Stimulated activated naive CD4-positive, alpha-beta T cell (primary cell): ENCODE measurements at places on chromosomes 3 and 15.

- no peak for DNase-seq
Measured at GRCh38 chr3:128285042-128285966, 132.0 kb downstream of the EEFSEC start.

DNA sequence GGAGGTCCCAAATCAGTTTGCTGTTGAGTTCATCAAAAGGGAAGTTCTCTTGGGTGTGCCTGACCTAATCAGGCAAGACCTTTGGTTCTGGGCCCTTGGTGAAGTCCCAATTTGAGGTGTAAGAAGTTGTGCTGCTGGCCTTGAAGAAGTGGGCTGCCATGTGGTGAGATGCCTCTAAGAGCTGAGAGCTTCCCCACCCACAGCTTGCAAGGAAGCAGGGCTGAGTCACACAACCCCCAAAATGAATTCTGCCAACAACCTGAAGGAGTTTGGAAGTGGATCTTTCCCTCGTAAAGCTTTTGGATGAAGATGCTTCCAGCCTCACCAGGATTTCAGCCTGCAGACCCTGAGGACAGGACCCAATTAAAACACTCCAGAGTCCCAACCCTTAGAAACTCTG is 129.3 kb upstream of the NSMCE3 start:
- DNase-seq, result no peak

DNA sequence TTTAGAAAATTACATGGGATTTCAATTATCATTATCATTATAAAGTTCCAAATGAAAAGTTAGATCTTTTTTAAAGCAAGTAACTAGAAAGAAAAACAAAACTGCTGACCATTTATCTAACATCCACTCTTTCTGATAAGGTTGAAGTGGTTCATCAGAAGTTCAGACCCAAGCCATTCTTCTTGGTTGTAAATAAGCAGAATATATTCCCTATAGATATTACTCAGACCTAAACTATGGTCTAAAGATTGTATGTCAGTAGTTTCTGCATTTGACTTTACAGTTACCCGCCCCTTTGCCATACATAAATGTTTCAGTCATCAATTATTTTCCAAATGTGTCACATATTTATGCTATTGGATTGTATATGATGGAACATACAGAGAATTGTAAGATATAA is 136.7 kb downstream of the PLOD2 start:
- no peak for DNase-seq

DNA sequence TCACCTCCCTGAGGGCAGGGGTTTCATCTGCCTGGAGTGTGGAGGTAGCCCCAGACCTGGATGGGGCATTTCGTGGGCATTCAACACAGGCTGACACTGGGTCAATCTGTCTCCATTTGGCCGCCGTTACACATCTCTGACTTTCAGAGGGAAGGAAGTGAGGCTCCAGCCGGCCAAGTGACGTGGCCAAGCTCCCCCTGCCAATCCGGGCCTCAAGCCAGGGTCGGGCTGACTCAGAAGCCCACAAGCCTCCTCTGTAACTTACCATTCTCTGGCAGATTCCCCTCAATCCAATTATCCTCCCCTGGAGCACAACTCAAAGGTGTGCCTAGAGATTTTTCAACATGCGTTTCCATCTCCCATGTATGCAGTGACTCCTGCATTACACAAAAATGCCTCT is 227.6 kb downstream of the KLF13 start:
- no peak for DNase-seq

- DNase-seq, result no peak
Measured at GRCh38 chr3:116743062-116743461, 33.5 kb downstream of the TUSC7 start.

DNA sequence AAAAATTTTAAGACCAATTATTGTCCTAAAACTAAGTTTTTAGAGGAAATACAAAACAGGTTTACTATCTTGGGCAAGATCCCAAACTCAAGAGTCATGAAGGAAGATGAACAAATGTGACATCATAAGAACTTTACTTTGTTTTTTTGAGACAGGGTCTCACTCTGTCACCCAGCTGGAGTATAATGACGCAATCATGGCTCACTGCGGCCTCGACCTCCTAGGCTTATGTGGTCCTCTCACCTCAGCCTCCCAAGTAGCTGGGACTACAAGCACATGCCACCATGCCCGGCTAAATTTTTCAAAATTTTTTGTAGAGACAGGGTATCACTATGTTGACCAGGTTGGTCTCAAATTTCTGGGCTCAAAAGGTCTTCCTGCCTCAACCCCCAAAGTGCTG is 69.3 kb downstream of the PCSK6 start:
- no peak for DNase-seq

DNA sequence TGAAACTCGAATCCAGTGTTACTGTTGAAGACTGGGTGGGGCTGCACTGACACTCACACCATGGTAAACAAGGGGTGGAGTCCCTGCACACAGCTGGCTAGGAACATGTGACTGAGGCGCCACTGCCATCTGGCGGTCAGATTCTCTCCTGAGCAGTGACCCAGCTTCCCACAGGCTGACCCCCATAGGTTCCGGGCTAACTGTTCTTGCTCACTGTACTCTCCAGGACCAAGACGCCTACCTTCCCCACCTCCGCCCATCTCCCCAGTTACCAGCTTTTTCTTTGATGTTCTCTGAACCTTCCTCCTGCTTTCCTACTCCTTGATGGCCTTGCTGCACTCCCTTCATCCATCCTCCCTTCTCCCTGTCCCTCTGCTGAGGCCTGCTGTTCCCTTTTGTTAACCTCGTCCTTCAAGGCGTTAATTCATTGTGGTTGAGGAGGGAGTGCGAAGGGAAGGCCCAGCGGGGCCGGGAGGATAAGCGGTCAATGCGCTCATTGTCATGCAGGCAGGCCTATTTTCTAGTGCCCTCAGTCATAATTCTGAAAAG is 115.2 kb downstream of the ATP8B4 start:
- peak; percentile 2 for DNase-seq

GRCh38 chr3:56494679-56495322 is 26.5 kb upstream of the ERC2 start:
- DNase-seq, result peak; percentile 83

GRCh38 chr3:192888190-192888589 is 29.5 kb downstream of the MB21D2 start:
- no peak for DNase-seq

DNA sequence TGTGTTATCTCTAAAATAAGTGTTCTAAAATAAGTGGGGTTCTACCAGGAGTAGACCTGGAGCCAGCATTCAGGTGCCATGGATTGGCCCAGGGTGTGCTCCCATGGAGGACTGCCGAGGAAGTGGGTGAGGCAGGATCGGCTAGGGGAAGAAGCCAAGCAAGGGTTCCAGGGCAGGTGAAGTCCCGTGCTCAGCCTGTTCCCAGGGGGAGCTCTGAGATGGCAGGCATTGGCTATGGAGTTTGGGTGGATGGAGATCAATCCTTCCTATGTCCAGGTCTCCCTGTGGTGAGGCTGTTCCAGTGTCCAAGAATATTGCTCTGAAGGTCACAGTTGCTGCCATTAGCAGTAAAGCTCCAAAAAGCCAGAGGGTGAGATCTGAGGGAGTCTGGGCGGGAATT is 46.9 kb upstream of the ITGA11 start:
- no peak for DNase-seq

GRCh38 chr3:73868688-73869315 is 244.1 kb upstream of the PDZRN3 start:
- DNase-seq, result no peak

DNA sequence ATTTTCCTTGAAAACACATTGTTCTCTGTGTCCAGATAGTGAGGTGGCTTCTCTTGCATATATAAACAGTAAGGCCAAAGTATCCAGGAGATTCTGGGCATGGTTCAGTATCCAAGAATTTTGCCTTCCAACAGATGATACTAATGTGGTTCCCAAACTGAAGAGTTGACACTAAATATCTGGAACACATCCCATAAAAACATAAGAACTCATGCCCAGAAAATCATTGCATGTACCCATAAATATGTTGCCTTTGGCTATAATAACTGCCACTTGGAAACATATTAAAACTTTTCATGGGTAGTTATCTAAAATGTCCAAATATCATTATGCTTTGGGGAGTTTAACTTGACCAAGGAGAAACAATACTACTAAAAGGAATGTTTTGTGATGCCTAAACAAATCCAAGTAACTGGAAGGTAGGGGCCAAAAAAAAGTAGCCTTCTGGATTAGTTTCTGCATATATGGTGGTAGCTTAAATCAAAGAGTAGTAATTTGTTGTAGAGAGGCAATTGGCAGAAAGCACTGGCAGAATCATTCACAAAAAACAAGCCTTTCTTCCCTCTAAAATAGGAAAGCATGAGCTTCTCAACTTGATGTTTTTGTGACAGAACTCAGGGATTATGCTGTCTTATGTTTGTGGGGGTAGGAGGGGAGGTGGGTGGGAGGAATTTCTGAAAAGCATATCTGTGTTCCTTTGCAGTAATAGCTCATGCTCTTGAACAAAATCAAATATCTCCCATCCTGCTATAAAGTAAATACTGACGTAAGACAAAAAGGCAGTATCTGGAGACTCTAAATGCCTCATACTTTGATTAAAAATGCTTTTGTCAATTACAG is 753.9 kb downstream of the TUSC7 start:
- no peak for DNase-seq

DNA sequence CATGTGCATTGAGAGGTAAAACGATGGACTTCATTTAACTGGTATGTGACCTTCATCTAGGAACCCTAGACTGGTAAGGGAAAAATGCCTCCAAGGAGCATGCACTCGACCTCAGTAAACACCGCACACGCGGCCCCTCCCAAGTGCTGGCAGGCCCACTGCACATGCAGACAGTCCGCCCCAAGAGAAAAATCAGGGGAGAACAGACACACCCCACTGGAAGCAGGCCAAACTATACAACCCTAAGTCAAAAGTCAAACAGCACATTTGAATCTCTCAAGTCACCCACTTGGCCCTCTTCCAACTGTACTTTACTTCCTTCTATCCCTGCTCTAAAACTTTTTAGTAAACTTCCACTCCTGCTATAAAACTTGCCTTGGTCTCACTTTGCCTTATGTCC is 250.1 kb upstream of the HES1 start:
- no peak for DNase-seq

- no peak for DNase-seq
Measured at GRCh38 chr3:130384476-130385025, 39.1 kb downstream of the COL6A5 start.

GRCh38 chr3:99505646-99506269 is 132.6 kb upstream of the COL8A1 start:
- no peak for DNase-seq

DNA sequence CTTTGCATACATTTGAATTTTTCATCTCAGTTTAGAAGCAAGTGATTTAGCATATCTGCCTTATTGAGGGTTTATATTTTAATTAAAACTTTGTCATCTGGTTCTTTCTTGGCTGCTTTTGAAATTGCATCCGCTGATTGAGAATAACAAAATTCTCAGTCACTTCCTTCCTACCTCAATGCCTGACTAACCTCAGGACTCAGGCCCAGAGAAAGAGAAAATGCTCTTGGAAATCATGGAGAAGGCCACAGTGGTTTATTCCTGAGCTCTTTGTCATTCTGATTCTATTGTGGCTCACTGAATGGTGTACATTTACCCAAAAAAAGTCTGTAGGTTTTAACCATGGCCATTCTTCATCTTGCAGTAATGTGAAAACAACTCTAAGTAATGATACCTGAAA is 533.9 kb downstream of the TBL1XR1 start:
- DNase-seq, result no peak

GRCh38 chr3:163657088-163657487 is 1421.2 kb downstream of the SI start:
- no peak for DNase-seq

GRCh38 chr15:98648654-98649471 is 524 bp downstream of the IGF1R start:
- peak; percentile 45 for DNase-seq

DNA sequence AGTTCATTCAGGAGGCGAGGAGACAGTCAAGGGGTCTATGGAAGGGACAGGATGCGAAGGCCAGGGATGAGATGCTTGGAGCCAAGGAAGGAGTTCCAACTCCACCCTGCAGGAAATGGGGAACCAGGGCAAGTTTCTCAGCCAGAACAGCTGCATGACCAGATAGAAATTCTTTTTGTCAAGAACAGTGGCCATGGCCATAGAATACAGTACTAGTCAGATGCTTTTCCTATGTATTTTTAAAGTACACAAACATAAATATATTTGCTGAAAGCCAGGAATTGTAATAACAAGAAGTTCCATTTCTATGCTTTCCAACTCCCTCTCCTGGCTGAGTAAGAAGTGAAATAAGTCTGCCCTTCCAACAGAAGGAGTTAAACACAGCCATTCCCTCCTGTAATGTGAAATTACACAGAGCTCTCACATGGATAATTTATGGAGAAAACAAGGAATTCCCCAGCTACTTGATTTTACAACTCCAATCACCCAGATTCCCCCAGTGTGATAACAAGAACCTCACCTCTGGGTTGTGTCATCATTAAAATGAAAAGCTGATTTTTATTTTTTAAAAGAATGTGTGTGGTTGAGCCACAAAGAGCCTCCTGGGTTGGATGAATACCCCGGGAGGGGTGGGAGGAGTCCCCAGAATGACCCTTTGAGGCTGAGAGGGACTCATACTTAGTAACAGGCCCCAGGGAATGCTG is 124.6 kb upstream of the ARHGEF3 start:
- DNase-seq, result no peak

DNA sequence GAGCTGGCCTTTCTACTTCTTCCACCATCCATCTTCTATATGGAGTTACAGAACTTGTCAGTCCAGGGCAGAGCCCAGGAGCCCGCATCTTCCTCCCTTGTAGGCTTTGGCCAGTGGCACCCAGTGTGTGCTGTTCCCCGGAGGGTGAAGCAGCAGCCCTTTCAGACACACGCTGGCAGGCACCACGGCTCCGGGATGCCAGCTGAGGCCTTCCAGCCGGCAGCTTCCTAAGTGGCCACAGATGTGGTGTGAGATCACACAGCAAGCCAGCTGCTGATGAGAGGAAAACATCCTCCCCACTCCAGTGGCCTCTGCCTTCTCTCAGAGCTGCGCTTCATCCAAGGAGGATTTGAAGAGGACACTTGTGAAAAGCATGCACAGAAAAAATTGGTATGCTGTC is 24.1 kb downstream of the CRABP1 start:
- no peak for DNase-seq

DNA sequence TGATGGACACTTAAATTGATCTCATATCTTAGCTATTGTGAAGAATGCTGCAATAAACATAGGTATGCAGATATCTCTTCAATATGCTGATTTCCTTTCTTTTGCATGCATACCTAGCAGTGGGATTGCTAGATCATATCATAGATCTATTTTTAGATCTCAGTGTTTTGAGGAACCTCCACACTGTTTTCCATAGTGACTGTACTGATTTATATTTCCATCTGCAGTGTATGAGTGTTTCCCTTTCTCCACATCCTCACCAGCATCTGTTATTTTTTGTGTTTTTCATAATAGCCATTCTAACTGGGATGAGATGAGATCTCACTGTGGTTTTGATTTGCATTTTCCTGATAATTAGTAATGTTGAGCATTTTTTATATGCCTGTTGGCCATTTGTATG is 17.1 kb upstream of the RASA2 start:
- no peak for DNase-seq

- no peak for DNase-seq
Measured at GRCh38 chr3:15810702-15811101, 12.9 kb upstream of the ANKRD28 start.
